ENCODE measurements at places on chromosomes 2 and 18. TPM values are rescaled to one million over a fixed set of nuclear protein-coding genes. Genes with fewer than 3 reads are reported as not detected.
A peak's percentile ranks its signal among the peaks of the same experiment; 100 is the strongest.

The MGAT4A gene
- 13.6 TPM for total RNA-seq

The ACVR1C gene
- total RNA-seq: 2.2 TPM

- no peak overlapping the region for H3K4me3 ChIP-seq
- H3K27me3 ChIP-seq: no peaks in the 10 kb centered on the region
- H3K36me3 ChIP-seq: no peaks in the 10 kb centered on the region
- no peaks in the 10 kb centered on the region for H3K4me1 ChIP-seq
- DNase-seq: no peak
- no peak overlapping the region for H3K27ac ChIP-seq
These were observed 62.3 kb upstream of the NCK2 start for GRCh38 chr2:105682401-105682800.

- no peak for DNase-seq
- no peaks in the 10 kb centered on the region for H3K27me3 ChIP-seq
- H3K4me1 ChIP-seq: peaks cover 8% of the 10 kb centered on the region
- H3K4me3 ChIP-seq: no peak overlapping the region
- no peak overlapping the region for H3K27ac ChIP-seq
- no peaks in the 10 kb centered on the region for H3K36me3 ChIP-seq
These were observed 2.8 kb downstream of the CEP76 start for GRCh38 chr18:12699747-12700146.

DNA sequence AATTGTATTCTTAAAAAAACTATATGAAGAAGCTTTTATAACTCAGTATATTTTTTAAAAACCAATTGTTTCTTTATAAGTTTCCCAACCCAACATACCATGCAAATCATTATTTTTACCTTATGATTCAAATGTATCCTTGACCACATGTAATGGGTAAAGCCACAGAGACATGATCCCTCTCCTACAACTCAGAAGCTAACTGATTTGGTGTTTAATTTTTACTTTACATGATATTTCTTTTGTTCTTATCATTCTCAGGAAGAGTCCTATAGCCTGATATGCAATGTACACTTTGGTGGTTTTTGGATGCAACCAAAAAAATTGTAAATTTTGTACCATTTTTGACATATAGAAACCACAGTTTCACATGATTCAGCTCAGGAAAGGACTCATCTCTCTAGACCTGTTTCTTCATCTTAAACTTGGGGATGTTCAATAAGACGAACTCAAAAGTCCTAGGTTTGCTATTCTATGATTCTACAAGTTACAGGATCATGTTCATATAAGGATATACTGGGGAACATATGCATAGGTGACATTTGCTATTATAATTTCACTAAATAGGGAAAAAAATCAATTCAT, 85.2 kb upstream of the RBBP8 start:
- no peak for DNase-seq
- H3K27ac ChIP-seq: no peak overlapping the region

DNA sequence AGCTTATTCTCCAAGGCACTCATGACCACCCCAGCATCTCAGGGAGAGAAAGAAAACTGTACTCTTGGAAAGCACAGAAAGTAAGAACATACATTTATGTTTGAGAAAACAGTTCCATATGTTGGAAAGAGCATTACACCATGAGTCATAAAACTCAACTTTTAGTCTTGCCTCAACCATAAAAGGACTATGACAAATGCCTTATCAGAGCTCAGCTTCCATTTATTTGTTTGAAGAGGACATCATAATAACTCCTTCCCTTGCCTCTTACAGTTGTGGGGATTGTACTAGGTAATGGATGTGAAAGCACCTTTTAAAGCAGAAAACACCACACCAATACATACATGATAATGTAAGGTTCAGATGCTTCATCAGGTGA, 370.8 kb downstream of the LNPK start:
- H3K4me3 ChIP-seq: no peak overlapping the region
- DNase-seq: no peak
- no peaks in the 10 kb centered on the region for H3K36me3 ChIP-seq
- no peaks in the 10 kb centered on the region for H3K4me1 ChIP-seq
- no peaks in the 10 kb centered on the region for H3K27me3 ChIP-seq

DNA sequence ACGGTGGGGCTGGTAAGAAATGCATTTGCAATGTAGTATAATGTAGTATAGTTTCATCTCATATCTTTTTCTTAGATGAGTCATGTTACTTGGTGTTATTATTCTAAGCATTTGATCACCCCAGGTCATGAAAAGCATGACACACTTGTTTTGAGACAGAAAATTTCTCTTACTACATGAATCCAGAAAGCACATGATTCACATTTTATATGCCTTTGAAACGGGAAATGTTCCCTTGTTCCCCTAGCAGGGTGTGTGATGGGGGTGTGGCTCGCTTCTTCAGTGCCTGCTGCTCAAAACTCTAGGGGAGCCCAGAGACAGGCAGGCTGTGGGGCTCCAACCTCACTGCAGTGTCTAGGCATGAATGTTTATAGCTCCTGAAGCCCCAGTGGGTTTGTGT, 116.0 kb upstream of the RAB27B start:
- DNase-seq: no peak
- no peak overlapping the region for H3K27ac ChIP-seq
- no peak overlapping the region for H3K4me3 ChIP-seq
- H3K36me3 ChIP-seq: no peaks in the 10 kb centered on the region
- no peaks in the 10 kb centered on the region for H3K4me1 ChIP-seq

- no peaks in the 10 kb centered on the region for H3K36me3 ChIP-seq
- peak overlapping the region; percentile 15 for H3K4me3 ChIP-seq
- no peak overlapping the region for H3K27ac ChIP-seq
- H3K4me1 ChIP-seq: peaks cover 7% of the 10 kb centered on the region
- H3K27me3 ChIP-seq: no peaks in the 10 kb centered on the region
- no peak for DNase-seq
These were observed 63.2 kb downstream of the GNAL start for GRCh38 chr18:11752116-11752911.

GRCh38 chr2:30990176-30990575, 148.1 kb downstream of the GALNT14 start:
- no peaks in the 10 kb centered on the region for H3K27me3 ChIP-seq
- no peak overlapping the region for H3K27ac ChIP-seq
- H3K36me3 ChIP-seq: no peaks in the 10 kb centered on the region

GRCh38 chr2:210233487-210233886, 8.2 kb upstream of the ACADL start:
- peak; percentile 44 for DNase-seq
- H3K4me1 ChIP-seq: no peaks in the 10 kb centered on the region
- H3K27me3 ChIP-seq: no peaks in the 10 kb centered on the region
- no peak overlapping the region for H3K4me3 ChIP-seq
- no peaks in the 10 kb centered on the region for H3K36me3 ChIP-seq
- no peak overlapping the region for H3K27ac ChIP-seq

All from ovary (tissue), 10 donors.